Stimulated activated CD4-positive, alpha-beta T cell treated with anti-CD3 and anti-CD28 coated beads, Interleukin-15, amount 100 ng/mL, for 1 hour (primary cell): ENCODE measurements at places on chromosomes 4 and X.
A peak's percentile ranks its signal among the peaks of the same experiment; 100 is the strongest.

GRCh38 chrX:66176134-66176533 is 12.1 kb downstream of the HEPH start:
- DNase-seq: no peak

DNA sequence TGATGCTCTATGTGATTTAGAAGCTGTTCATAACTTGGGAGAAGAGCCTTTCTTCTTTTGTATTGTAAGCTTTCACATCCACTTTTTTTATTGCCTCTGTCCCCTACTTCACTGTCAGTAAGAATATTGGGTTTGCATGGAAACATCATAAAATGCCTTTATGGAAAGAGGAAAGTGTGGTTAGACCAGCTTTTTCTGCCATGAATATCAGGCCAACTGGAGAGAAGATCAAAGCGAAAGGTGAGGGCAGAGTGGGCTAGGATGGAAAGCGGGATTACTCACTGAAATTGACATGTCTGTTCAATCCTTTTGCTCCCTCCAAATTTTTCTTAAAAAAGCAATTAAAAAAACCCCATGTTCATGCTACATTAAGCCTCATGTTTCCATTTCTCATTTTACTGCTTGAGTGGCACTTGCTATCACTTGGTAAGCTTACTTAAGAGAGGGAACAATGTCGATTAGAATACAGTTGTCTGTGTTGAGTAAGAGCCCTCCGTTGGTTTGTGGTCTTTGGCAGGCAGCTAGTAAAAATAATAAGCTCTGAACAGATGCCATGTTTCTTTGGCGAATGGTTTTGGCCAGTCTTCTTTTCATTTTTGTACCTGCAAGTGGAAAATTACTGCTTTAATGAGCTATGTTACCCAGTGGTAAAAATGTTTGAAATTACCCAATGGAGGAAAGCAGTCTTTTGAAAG is 35.9 kb downstream of the SUPT20HL1 start:
- DNase-seq: no peak

DNA sequence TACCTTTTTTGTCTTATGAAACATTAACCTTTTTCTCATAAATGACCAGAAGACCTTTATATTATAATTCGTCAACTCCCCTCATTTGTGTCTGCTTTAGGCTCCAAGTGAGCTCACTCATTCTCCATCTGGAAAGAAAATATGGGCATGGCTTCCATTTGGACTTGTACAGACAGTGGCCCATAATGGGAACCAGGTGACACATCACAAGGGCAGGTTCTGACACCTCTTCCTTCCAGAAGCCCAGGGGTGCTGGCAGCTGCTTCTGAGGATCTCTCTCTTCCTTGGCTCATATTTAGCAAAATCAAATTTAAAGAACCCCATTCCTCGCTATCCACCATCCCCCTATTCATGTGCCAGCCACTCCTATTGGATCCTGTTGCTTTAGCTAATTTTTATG is 69.6 kb downstream of the CD38 start:
- no peak for DNase-seq

- no peak for DNase-seq
Observed at GRCh38 chrX:21840193-21840545, 752 bp downstream of the MBTPS2 start.

GRCh38 chr4:6546681-6547447 is 28.1 kb upstream of the MAN2B2 start:
- DNase-seq: peak; percentile 10

DNA sequence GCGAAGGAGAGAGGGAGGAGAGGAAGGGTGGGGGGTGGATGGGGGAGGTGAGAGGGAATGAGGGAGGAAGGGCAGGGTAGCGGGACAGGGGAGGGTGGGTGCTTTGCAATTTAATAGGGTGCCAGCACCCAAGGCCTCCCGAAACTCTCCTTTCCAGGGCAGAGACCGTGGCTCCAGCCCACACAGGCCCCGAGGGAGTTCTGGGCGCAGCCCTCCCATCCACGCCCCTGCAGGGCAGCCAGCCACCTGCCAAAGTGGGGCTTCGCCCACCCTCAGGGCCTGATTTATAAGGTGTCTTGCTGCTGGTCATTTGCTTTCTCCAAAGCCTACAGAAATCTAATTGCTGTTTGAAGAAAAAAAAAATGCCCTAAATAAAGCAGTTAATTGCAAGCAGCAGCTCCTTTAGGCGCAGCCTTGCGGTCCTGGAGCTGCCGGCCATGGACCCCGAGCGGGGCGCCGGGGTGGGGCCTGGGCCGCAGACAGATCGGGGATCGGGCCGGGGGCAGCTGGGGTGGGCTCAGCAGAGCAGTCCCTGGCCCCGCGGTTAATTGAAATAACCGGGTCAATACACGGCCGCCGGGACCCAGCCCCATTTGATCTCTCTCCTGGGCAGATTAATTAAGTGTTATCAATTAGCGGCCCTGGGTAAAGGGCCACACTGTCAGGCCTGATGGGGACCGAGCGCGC is 106.0 kb upstream of the NKX1-1 start:
- DNase-seq: no peak

GRCh38 chr4:126976850-126977632 is 655.7 kb upstream of the INTU start:
- no peak for DNase-seq

GRCh38 chr4:166421556-166422156 is 548.6 kb downstream of the TLL1 start:
- no peak for DNase-seq

GRCh38 chr4:94371290-94371689 is 28.7 kb upstream of the HPGDS start:
- DNase-seq: no peak

- DNase-seq: no peak
Observed at GRCh38 chr4:19025031-19025430, 1003.5 kb upstream of the LCORL start.

GRCh38 chr4:87305562-87305961 is 17.1 kb downstream of the HSD17B13 start:
- no peak for DNase-seq

DNA sequence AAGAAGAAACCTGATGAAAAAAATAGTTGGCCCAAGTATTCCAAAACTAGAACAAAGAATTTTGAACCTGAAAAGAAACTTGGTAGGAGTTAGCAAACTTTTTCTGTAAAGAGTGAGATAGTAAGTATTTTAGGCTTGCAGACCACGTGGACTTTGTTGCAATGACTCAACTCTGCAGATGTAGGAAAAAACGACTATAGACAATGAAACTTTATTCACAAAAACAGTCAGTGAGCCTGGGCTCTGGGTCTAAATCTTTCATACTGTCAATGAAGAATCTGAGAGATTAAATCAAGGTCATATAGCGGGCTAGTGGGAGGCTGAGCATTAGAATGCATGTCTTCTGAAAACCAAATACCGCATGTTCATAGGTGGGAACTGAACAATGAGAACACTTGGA is 23.0 kb downstream of the SH3D19 start:
- no peak for DNase-seq

DNA sequence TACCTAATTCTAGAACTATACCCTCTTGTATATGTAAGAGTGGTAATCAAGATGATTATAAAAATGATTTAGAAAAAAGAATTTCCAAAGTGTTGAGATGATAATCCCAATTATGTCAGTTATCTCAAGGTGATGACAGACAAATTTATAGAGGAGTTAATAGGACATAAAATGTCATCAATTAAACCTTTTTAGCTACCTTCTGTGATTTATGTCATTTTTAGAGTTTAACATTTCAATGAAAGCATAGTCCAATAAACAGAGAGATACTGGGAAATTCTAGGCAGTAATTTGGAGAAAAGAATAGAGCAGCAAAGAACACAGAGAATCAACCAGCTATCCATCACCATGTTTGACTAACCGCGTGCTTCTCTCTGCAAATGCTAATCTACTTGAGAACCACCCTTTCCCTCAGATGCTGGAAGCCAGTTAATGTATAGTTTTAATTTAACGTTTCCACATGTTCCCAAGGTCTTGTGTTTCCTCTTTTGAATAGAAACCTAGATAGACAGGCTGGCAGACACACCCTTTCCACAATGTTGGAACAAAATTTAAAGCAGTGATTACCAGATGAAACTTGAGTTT is 433.1 kb upstream of the FAM241A start:
- DNase-seq: no peak
